ENCODE measurements at places on chromosomes 12 and 14.

DNA sequence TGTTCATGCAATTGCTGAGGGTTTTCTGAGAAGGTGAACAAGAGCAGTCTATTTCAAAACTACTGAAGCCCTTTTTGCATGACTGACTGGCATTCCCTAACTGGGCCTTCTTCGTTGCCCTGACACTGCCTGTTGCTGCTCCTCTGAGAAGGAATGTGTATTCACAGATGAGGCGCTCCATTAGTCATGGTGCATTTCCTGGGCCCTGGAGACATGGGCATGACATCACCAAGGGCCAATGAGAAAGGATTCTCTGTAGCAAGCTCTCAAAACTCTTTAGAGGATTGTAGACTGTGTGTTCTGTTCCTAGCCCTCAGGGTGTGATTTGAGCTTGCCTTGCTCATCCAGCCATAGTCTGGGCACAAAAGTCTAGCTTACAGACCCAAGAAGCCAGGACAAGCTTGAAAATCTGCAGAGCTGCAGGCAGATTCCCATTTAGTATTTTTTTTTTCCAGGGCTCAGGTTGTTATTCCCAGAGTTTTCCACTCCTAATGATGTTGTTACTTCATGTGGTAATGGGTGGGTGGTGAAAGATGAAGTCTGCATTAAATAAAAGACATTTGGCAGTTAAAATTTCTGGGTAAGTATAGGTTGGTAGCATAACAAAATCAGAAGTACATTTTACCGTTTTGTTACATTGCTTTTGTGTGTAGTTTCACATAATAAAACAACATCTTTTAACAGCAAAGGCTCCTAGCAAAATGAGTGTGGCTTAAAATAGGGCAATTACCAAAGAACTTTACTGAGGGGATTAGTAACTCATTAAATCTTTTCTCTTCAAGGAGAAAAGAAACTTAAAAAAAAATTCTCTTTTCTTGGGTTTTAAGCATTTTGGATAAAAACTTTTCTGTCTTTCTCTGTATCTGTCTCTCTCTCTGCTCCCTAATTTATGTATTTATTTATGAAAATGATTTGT, 318.4 kb downstream of the RAD51B start:
- no peak for DNase-seq

- DNase-seq, result no peak
Measured at GRCh38 chr14:105325303-105325702, 10.8 kb downstream of the PACS2 start.

GRCh38 chr12:46184798-46185595, 83.8 kb downstream of the SLC38A1 start:
- DNase-seq, result no peak

- DNase-seq, result no peak
Measured at GRCh38 chr12:74818412-74818811, 280.8 kb downstream of the ATXN7L3B start.

DNA sequence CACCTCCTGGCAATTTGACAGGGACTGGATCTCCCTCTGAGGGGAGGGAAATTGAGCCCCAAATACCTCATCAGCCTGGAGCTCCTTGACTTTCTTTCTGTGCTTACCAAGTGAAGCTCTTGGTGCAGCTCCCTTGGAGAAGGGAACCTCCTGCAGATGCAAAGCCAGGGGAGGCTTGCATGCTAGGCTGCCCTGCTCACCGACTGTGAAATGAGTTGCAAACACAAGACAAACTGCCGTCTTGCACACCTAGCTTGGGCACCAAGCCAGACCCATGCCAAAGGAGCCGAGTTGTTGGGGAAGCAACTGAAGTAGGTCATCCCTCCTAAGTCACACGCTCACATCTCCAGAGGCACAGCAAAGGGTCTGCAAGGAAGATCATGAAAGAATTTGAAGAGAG, 95.2 kb downstream of the GTF2A1 start:
- DNase-seq, result no peak

DNA sequence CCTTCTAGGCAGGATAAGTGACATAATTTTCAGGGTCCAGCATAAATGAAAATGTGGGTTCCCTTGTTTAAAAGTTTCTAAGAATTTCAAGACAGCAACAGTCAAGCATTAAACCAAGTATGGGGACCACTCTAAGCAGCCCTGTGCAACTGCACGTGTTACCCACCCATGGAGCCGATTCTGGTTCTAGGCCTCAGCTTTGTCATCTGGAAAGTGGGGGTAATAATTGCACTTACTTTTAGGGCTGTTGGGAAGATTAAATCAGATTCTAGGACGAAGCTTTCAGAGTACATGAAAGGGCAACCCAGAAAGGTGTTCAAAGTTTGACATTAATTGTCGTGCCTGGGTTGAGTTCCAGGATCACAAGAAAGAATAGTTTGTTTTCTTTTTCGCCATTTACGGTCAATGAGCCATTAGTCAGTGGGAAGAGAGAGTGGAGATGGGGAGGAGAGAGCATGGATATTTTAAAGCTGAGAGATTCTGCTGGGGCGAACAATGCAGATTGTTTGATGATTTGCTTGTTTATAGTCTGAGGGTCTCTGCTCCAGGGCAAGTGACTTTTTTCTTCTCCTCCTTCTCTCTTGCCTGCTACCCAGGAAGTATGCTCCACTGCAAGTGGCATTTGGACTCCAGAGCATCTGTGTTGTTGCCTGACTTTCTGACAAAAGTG, 10.7 kb upstream of the PPFIBP1 start:
- no peak for DNase-seq

GRCh38 chr14:64990296-64990695, 3.6 kb downstream of the FNTB start:
- no peak for DNase-seq

DNA sequence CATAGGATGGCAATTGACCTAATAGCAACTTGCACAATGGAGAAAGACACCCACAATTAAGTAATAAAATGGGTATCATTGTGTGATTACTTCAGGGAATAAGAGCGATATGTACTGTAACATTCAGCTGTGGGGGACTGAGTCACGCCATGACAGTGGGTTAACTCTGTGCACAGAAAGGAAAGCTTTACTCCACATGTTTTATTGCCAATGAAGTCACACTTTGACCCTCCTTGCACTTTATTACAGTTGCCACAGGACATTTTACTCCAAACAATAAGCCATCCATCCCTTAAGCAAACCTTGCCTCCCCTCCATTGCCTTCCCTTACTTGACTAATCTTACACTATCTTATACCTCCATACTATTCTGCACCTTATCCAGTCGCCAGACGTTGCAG, 403.1 kb downstream of the VRK1 start:
- DNase-seq, result no peak

DNA sequence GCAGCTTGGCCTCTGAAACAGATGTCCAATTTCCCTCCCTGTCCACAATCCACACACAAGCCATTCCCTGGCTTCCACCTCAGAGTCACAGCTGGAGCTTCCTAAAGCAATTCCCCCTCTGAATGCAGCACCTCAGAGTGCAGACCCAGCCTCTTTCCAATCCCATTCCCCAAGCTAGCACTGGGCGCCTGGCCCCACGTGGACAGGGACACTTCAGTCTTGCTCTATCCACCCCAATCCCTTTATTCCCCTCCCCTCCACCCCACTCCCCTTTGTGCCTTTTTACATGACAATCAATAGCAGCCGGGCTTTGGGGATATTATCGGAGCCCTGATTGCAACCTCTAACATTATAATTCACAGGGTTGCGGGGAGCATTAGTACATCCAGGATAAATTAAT, 292.6 kb downstream of the TTC8 start:
- no peak for DNase-seq

DNA sequence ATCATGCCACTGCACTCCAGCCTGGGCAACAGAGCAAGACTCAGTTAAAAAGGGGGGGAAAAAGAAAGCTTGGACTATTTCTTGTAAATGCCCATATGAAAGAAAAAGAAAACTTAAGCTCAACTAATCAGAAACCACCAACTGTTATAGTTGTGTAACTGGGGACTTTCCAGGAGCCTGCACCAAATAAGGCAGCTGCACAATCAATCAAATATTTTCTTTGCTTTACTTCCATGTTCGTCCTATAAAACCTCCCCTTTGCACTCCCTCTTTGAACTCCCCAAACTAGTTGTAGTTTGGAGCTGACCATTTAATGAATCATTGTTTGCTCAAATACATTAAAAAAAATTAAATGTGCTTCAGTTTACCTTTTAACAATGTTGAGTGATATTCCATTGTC, 54.9 kb downstream of the OTOGL start:
- no peak for DNase-seq

DNA sequence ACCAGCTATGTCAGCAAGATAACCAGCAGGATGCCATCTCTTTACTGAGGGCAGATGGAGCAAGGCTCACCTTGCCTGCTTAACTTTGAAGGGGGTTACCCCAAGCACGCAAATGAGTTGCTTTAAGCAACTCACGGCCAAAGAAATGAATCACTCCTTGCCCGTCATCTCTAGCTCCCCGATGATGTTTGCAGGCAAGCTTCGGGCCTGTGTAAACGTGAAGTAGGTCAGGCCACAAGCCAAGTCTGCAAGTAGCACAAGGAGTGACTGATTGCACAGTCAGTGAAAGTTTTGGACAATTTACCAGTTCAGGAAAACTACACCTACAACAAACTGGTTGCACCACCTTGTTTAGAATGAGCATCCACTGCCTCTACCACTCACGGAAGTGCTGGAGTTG, 699.7 kb upstream of the TBX3 start:
- DNase-seq, result no peak

GRCh38 chr14:102344084-102344483, 18.6 kb downstream of the CINP start:
- no peak for DNase-seq

GRCh38 chr12:5807514-5808219, 137.4 kb downstream of the ANO2 start:
- no peak for DNase-seq

- DNase-seq, result no peak
Measured at GRCh38 chr12:575129-575502, 88.1 kb downstream of the NINJ2 start.

DNA sequence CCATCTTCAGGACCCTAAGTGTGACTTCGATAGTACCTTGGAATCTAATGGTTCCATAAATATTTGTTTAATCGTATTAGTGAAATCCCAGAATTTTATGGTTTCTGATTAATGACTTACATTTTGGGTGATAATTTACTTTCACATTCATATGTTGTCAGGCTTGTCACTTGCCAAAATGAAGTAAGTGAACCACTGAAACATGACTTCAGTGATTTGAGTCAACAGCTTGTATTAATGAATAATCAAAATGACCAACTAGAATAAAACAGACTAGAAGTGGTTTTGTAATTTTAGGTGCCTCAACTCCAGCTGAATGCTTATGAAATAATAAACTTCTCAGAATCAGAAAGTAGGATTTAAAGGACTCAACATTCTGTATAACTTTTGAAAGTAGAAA, 517.1 kb downstream of the PRKD1 start:
- no peak for DNase-seq

GRCh38 chr14:77529963-77530362, 31.3 kb upstream of the ISM2 start:
- no peak for DNase-seq

- no peak for DNase-seq
Measured at GRCh38 chr14:33966276-33966675, 15.4 kb upstream of the EGLN3 start.

Measured in stimulated activated CD4-positive, alpha-beta T cell treated with anti-CD3 and anti-CD28 coated beads, TNF-alpha, amount 100 ng/mL, for 4 hours (primary cell).